ENCODE measurements at places on chromosomes 7 and 10.

DNA sequence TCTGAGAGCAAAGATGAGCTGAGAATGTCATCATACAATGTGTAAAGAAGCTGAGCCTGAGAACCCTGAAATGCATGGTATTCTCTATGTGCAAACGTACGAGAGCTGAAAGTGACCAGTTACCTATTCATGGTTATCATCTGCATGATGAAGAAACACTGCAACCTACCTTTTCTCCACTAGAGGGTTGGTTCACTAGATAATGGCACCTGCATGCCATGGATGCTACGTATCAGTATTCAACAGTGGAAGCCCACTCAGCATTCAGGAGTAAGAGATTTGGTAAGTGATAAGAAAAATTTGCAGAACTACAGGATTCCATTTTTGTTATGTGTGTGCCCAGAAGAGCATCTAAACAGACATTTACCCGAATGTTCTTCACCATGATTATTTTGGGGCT, 145.4 kb downstream of the PTPRN2 start:
- no peak for DNase-seq

- no peak for DNase-seq
Measured at GRCh38 chr10:23556727-23557440, 118.0 kb downstream of the OTUD1 start.

DNA sequence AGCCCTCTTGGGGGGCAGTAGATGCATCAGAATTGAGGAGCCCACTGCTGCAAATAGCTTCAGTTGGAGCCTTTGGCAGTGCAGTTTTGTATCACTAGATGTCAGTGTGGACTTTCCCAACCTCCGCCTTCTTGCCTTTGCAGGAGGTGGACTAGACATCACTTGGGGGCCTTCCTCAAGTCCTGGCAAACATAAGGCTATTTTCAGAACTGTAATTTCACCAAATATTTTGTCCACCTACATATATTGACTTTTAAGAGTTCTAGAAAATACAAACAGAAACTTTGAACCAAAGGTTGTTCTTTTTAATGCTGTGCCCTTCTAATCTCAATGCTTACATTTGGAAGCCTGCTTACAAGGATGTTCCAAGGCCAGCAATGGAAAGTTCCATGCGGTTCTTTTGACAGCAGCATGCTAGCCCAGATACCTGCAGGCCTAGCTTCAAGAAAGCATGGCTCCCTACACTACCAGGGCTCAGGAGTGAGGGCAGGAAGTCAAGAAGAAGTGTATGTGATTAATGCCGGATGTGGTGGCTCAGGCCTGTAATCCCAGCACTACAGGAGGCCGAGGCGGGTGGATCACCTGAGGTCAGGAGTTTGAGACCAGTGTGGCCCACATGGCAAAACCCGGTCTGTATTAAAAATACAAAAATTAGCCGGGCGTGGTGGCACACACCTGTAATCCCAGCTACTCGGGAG, 8.0 kb upstream of the ZNRF2 start:
- peak; percentile 5 for DNase-seq

- peak; percentile 43 for DNase-seq
Measured at GRCh38 chr7:6636741-6637543, at the start of gene ZNF316. Gene ZNF316 (plus strand): TSS chr7:6637318. CDS start chr7:6642410, 5,092 bp downstream.

DNA sequence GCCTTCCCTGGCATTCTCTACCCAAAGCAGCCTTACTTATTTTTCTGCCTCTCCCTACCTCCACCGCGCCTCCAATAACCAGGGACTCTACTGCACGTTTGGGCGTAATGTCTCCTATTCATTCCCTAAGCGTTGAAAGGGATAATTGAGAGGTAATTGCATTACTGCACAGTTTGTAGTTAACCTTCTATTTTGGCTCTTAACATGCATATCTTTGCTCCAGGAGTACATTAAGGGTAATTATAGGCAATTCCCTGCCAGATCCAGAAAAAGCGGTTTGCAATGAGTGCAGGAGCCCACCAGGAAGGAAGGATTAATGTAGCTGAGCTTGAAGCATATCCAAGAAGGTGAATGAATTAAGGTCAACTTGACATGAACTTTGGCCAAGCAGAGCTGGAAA, 558.4 kb downstream of the TYW1 start:
- DNase-seq, result no peak

GRCh38 chr7:36295090-36295489, 94.6 kb upstream of the ANLN start:
- no peak for DNase-seq

- DNase-seq, result no peak
Measured at GRCh38 chr10:46239993-46240683, 46.7 kb upstream of the ANTXRL start.

GRCh38 chr10:87750001-87750671, 67.9 kb downstream of the ATAD1 start:
- no peak for DNase-seq

GRCh38 chr7:38535073-38535472, 96.1 kb downstream of the AMPH start:
- DNase-seq, result no peak

GRCh38 chr7:140596519-140597427, 43.8 kb downstream of the DENND2A start:
- no peak for DNase-seq

DNA sequence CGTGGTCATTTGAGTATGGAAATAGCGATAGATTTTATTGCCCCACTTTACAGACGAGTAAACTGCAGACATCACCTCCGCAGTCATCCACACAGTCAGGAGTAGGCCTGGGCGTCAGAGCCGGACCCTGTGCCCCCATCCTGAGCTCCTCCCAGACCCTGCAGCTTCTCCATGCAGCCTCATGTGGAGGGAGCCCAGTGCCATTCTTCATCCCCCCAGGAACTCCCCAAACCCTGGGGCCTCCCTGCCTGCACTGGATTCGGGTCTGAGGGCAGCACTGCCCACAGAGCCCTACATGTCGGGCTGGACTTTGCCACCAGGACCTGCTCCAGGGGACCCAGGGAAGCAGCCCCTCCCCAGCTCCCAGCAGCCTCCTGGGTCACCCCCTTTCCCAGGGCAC, 100.8 kb downstream of the MKI67 start:
- no peak for DNase-seq

DNA sequence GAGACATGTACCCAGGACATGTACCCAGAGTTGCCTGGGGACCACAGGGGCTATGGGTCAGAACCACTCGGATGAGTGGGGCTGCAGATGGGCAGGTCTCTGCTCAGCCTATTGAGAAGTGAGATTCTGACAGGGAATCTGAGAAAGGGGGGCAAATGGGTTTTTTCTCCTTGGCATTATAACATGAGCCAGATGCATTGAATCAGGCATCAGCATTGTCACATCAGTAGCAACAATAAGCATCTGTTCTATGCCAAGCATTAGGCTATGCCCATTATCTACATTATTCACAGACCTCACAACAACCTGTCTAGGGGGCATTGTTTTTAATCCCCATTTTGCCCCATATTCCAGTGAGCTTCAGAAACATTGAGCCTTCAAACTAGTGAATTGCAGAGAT, 108.2 kb downstream of the PLCE1 start:
- DNase-seq, result no peak

GRCh38 chr7:159117366-159118196, 27.1 kb downstream of the VIPR2 start:
- DNase-seq, result no peak

GRCh38 chr10:61486251-61486650, 33.1 kb upstream of the TMEM26 start:
- DNase-seq, result no peak

- no peak for DNase-seq
Measured at GRCh38 chr10:123361832-123362231, 207.6 kb downstream of the BUB3 start.

DNA sequence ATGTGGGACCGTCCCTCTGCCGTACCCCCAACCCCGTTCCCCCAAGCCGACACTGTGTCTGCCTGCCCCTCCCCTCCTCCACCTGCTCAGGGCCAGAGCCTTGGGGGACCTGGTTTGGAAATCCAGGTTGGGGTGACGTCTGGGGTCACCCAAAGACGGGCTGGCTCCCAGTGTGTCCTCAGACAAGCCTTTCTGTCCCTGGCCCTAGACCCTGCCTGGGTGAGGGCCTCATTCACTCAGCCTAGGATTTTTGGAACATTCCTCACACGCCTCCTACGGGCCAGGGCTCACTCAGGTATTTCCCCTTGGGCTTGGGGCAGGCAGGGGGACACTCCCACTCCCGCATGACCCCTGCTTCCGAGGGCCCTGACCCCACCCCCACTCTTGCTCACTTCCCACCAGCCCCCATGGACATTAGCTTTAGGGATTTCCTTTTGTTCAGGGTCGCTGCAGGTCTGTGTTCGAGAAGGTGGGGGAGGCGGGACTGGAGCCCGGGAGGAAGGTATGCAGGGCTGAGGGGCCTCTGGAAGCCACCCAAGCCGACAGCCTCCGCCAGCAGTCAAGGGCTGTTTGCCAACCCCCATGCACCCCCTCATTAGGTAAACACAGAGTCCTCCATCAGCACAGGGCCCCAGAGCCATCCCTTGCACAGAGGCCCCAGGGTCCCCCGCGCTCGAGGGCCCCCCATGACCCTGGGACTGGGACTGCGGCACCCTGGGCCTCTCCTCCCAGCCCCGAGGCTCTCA, 35.1 kb downstream of the PDGFA start:
- no peak for DNase-seq

DNA sequence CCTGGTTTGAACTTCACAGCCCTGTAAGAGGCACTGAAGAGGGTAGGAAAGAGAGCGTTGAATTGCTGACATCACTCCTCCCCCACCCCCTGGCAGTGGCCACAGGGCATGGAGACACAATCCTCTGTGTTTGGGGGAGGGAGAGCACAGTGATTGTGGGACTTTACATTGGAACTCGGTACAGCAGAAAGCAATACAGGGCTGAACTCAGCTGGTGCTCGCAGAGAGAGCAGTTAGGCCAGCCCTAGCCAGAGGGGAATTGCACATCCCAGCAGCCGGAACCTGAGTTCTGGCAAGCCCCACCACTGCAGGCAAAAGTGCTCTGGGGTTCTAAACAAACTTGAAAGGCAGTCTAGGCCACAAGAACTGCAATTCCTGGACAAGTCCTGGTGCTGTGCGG, 24.0 kb upstream of the CUL1 start:
- no peak for DNase-seq

DNA sequence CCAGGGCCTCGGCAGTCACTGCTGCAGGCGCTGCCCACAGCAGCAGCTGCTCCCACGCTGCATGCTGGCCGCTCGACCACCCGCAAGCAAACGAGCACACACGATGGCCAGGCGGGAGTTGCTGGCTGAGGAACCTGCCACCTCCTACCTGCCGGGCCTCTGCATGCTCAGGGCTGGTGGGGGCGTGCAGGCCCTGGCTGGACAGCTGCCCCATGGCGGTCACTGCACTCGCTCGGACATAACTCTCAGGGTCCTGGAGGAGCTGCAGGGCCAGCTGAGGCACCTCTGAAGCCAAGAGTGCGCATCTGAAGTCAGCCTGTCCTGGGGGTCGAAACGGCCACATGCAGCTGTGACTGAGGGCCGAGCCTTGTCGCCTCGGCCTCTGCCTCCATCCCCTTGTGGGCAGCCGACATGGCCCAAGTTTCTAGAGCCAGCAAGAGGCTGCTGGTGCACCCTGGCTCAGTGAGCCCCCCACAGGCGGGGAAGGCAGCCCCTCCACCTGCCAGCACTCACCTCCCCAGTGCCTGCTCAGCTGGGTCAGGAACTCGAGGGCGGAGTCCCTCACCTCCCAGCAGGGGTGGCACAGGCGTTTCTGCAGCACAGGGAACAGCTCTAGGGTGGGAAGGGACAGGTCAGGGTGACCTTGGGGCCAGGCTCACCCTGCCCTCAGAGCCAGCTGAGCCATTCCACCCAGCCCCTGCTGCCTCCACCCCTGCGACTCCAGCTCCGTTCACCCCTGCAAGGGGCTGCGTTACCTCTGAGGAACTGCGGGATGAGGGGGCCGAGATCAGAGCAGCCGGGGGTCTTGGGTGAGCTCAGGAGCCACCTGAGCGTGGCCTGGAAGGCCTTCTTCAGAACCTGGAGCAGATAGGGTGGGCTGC, 16.1 kb downstream of the BRAT1 start:
- DNase-seq, result no peak

- DNase-seq, result peak; percentile 3
Measured at GRCh38 chr10:97640868-97641811, 669 bp downstream of the PI4K2A start.

- DNase-seq, result no peak
Measured at GRCh38 chr7:28479507-28479947, 67.2 kb downstream of the CREB5 start.
